GM04503 (cell line): ENCODE measurements at places on chromosomes 16 and 17.

- DNase-seq: no peak
These were observed 10.0 kb upstream of the C1QTNF8 start for GRCh38 chr16:1105888-1106620.

- no peak for DNase-seq
These were observed 2.6 kb downstream of the TSPOAP1 start for GRCh38 chr17:58325976-58326468.

- no peak for DNase-seq
These were observed 105.1 kb downstream of the CHD9 start for GRCh38 chr16:53159781-53160436.

GRCh38 chr16:57801098-57801808, 1.0 kb downstream of the KIFC3 start:
- DNase-seq: peak; percentile 42

GRCh38 chr16:27935076-27935475, 128.4 kb downstream of the GSG1L start:
- DNase-seq: no peak

DNA sequence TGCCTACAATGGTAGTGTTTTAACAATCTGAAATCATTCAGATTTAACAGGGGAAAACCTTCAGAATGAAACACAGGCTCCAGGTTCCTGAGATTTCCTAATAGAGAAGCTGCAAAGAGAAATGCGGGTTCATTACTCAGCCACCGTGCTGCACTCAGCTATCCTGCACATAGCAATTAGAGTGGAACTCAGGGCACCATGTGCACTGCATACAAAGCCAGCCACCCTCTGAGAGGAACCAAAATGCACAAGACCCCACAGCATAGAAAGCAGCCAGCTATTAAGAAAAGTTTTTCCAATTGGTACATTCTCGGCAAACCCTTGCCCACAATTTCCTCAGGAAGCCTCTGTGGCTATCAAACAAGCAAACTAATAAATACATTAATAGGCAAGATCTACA, 37.4 kb downstream of the TOM1L2 start:
- DNase-seq: no peak

DNA sequence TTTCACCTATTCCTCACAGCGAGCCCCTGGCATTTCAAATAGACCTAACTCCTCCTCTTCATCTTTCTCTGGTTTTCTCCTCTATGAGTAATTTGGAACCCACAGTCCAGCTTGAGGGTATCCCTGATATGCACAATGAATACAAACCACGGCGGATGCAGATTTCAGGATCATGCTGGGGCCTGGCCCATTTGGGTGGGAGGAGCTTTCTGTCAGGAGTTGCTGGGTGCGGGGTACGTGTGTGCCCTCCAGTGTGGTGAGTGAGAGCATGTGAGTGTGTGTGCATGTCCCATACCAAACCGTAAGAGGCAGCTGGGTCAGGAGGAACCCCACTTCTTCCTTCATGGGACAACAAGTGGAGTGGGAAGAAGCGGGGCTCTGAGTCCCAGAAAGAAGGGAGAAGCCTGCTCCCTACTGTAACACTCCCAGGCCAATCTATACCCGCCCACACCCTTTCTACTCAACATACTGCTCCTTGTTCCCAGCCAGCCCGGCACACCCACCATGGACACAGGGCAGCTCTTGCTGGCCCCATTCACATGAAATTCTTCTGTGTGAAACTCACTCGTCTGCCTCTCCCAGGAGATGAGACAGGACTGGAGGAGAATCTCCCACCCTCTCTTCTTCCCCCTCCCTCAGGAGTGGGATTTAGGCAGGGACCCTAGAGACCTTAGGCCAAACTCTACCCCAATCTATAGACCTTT, 18.4 kb downstream of the CNTNAP1 start:
- no peak for DNase-seq

GRCh38 chr17:32445074-32445415, 735 bp downstream of the PSMD11 start:
- DNase-seq: no peak

DNA sequence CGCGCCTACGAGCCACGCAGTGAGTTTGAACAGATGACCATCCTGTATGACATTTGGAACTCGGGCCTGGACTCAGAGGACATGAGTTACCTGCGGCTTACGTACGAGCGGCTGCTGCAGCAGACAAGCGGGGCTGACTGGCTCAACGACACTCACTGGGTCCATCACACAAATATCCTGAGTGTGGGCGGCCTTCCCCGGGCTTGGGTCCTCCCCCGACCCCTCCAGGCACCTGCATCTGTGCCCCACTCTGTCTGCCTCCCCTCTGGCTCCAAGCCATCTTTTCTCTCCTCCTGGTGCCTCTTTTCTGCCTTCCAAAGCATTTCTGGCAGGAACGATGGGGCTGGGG, 5.0 kb upstream of the HSD3B7 start:
- no peak for DNase-seq

DNA sequence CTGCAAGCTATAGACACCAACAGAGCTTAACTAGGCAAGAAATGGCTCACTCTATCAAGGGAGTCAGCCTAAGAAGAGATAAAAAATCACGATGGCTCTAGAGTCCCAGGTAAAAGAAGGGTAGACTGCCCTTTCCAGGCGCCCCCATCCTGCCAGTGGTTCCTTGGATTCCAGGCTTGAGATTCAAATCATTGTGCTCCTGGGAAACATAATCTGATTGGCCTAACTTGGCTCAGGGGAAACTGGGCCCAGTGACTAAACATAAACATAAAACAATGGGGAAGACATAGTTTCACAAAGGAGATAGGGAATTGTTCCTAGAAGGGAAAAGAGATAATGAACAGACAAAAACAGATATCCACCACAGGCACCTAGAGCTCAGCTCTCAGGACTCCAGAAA, 56.4 kb downstream of the ZNF18 start:
- DNase-seq: no peak

GRCh38 chr17:2215616-2216364, 87.8 kb downstream of the SMG6 start:
- peak; percentile 82 for DNase-seq

- no peak for DNase-seq
These were observed 18.1 kb upstream of the RAB11FIP4 start for GRCh38 chr17:31373150-31374093.
